ENCODE measurements at places on chromosomes 7 and 10.

DNA sequence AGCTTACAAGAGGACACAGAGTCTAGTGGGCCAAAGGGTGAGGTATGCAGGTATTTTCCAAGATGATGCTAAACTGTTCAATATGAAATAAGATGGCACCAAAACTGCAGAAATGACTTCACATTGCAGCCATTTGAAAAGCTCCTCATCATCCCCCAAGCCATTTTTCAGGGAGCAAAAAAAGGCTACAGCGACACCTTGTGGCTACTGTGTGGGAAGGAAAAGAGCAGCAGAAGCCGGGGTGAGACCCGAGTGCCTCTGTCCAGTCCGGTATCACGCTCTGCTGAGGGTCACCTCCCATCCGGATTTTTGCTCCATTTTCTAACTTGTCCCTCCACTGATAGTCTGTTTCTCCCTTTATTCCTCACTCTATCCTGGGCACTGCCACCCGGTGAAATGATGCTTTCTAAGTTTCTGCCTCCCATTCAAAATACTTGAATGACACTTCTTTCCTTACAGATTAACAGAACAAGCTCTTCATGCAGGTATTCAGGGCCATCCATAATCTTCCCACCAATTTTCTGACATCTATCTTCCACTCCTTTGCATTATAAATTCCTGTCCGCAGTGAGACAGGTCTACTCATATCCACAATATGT, 220.2 kb downstream of the DGKI start:
- DNase-seq: peak; percentile 47

DNA sequence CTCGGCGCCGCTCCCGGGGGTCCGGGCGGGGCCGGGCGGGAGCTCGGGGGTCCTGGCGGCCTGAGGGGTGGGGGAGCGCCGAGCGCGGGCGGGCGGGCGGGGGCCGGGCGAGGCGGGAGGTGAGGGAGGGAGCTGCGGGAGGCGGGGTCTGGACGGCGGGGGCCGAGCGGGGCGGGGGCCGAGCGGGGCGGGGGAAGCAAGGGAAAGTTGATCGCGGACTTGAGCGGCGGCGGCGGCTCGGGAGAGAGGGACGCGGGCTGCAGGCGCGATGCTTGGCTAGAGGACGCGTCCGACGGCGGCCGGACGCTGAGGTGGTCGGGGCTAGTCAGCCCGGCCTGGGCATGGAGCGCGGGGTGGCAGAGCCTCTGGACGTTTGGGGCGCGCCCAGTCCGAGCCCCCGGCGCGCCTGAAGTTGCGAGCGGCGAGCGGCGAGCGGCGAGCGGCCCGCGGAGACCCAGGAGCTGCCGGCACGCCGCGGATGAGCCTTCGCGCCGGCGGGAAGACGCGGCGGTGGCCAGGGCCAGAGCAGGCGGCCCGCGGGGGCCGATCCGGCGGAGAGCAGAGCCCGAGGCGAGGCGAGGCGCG, at the start of gene CDH23:
Gene CDH23, plus strand, starts transcription at position 210 of the 585 bp plus-strand sequence. CDS start 42,912 bp downstream, outside the sequence.
- no peak for DNase-seq

DNA sequence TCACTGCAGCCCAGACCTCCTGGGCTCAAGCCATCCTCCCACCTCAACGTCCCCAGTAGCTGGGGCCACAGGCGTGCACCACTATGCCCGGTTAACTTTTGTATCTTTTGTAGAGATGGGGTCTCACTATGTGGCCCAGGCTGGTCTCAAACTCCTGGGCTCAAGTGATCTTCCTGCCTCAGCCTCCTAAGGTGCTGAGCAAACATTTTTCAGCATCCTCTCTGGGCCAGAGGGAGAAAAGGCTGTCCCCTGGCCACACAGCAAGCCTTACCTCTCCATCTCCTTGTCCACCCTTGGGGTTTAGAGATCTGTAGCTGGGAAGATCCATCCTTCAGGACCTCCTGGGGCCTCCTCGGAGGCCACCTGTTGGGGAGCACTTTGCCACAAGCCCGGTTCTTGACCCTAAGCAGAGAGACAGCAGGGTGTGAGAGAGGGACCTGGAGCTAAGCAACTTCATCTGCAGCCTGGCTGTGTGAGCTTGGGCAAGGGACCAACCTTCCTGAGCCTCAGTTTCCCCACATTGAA, 85.8 kb downstream of the MYL10 start:
- DNase-seq: no peak

GRCh38 chr10:61271127-61271780, 181.9 kb downstream of the TMEM26 start:
- DNase-seq: peak; percentile 45

DNA sequence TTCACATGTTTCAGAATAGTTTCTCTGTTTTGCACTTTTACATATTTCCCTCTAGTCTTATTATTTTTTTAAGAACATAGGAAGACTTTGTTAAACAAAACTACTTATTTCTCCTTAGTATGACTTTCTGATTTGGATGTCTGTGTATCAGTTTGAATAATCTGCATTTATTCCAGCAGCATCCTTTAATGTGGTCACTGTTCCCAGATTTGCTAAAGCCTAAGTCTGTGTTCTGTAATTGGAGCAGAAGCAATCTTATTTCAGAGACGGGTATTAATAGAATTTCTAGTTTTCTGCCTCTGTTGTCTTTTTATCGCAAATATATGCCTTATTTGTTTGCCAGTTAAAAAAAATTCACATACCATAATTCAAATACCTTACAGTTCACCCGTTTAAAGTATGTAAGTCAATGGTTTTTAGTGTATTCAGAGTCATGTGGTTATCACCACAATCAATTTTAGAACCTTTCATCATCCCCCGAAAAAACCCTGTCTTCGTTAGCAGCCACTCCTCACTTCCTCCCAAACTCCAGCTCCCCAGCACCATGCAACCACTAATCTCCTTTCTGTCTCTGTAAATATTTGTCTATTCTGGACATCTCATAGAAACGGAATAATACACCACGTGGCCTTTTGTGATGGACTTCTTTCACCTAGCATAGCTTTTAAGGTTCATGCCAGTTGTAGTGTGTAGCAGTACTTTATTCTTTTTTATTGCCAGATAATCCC, 58.7 kb downstream of the INPP5F start:
- DNase-seq: no peak

- no peak for DNase-seq
Measured at GRCh38 chr10:78475437-78475836, 441.8 kb downstream of the RPS24 start.

DNA sequence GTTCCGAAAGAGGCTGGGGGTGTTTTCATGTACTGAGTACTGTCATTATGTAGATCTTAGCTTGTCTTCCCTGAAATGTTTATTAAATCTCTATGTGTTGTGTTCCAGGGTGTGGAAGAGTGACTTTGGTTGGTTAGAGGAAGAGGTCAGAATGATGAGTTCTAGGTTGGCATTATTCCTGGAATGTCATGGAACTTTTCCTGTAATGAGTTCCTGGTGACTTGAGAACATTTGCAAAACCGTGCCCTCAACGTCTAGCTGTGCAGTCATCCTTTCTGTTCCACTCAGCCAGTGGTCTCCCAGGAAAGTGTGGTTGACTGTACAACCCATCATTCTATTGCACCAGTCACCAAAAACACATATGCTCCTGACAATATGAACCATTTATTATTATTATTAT, 129.6 kb downstream of the BICC1 start:
- peak; percentile 31 for DNase-seq

GRCh38 chr7:135160098-135160857, 10.2 kb downstream of the CYREN start:
- DNase-seq: peak; percentile 38

- peak; percentile 98 for DNase-seq
Measured at GRCh38 chr7:91557789-91558404, 293.7 kb downstream of the FZD1 start.

DNA sequence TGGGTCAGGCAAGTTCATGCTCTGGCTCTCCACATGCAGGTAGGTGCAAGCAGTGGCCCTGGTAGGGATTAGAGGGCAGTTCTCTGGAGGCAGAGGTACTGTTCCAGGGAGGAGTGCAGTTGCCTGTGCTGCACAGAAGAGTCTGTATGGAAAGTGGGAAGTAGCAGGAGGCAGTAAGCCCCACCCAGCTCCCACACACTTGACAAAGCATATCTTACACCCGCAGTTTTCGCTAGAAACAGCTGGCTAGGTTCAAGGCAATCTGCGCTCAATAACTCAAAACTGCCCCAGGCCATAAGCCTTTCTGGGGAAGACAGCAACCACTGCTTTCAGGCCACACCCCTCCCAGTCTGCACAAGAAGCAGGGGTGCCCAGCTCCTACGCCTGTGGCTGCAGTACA, 33.1 kb upstream of the ARMC3 start:
- no peak for DNase-seq

DNA sequence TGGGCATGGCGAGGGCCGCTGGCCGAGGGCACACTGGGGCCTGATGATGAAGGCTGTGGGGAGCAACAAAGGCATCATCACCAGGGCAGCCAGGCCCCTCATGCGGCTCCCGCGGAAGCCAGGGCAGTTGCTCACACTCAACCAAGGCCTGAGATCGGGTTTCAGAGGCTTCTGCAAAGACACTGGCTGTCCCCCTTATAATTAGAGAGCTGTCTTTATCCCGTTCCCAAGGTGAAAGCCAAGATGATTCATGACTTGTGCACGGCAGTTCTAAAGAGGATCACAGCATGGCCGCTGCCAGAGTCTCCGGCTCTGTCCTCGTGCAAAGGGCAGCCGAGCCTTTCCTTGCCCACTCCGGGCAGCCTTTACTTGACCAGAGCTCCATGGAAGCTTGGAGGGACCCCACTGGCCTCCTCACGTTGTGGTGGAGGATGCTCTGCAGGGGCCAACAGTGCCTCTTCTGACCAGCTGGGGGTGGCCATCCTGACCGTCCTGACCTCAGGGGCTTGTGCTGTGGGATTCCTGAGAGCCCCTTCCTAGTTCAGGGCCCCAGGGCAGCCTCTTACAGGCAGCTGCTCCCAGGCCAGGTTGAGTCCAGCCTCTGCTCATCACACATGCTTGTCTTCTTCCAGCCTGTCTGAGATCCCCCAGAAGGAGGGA, 82.3 kb downstream of the PRKAG2 start:
- DNase-seq: peak; percentile 64

DNA sequence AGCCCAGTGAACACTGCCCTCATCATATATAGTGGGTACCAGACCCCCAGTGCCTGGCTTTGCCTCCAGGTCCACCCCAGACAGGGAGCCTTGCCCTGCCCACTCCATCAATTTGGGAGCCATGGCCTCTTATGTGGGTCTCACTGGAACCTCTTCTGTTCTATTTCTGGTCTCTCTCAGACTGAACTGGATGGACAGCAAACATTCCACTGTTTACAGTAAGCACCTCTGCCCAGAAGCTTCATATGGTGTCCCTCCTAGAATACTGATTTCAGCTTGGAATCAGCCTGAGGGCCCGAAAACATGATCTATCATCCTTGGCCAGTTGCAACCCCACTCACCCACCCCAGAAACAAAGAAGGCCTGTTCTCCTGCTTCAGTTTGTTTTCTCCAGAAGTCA, 81.0 kb upstream of the SLF2 start:
- no peak for DNase-seq

GRCh38 chr7:106121189-106121810, 9.2 kb upstream of the SYPL1 start:
- no peak for DNase-seq

GRCh38 chr10:70779511-70780369, 5.4 kb downstream of the TBATA start:
- no peak for DNase-seq

- no peak for DNase-seq
Measured at GRCh38 chr7:148963583-148964482, 64.5 kb downstream of the PDIA4 start.

DNA sequence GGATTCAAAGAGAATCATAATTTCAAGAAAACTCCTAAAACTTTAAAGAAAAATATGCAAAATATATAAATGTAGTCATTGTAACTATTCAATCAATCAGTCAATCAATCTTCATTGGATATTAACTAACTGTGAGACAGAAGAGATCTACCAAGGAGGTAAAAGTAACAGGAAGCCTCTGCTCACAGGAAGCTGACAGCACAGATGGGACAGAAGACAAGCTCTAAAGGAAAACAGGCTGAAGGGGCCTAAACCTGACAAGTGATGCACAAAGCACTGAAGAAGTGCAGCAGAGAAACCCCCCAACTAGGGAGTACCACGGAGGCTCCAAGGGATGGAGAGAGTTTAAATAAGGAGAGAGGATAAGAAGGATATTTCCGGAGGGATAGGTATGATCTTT, 173.0 kb downstream of the SKAP2 start:
- DNase-seq: no peak

GRCh38 chr10:105328503-105329133, 687.5 kb downstream of the SORCS3 start:
- no peak for DNase-seq

- DNase-seq: peak; percentile 47
Measured at GRCh38 chr7:43108255-43109011, 4.0 kb upstream of the HECW1 start.

GRCh38 chr7:155762655-155763054, 49.6 kb downstream of the SHH start:
- DNase-seq: no peak

GRCh38 chr7:130008941-130009847, 42.0 kb downstream of the ZC3HC1 start:
- DNase-seq: peak; percentile 90

- DNase-seq: no peak
Measured at GRCh38 chr7:28291559-28291958, 111.0 kb upstream of the JAZF1 start.

GRCh38 chr7:77438131-77438530, 22.0 kb upstream of the GSAP start:
- no peak for DNase-seq

DNA sequence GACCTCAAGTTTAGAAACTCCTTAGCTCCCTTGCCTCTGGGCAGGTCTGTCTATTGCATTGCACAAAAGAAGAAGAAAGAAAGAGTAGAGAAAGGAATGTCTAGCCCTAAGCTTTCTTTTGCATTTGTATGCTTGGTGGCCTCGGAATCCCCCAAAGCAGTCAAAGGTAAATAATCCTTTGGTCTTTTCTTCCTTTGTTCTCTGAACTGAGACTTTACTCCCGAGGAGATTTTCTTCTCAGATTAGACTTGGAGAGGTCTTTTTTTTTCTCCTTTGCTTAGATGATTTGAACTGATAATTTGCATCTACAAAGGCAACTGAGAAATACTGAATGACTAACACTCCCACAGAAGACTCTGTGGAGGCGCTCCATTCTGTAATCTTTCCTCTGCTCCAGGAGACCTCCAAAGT, 93.2 kb downstream of the AKR1D1 start:
- no peak for DNase-seq

GRCh38 chr7:24419511-24419910, 135.5 kb downstream of the NPY start:
- no peak for DNase-seq

GRCh38 chr7:34061149-34061548, 155.8 kb downstream of the BMPER start:
- DNase-seq: peak; percentile 61

GRCh38 chr7:46450886-46451285, 529.8 kb upstream of the IGFBP3 start:
- DNase-seq: no peak

DNA sequence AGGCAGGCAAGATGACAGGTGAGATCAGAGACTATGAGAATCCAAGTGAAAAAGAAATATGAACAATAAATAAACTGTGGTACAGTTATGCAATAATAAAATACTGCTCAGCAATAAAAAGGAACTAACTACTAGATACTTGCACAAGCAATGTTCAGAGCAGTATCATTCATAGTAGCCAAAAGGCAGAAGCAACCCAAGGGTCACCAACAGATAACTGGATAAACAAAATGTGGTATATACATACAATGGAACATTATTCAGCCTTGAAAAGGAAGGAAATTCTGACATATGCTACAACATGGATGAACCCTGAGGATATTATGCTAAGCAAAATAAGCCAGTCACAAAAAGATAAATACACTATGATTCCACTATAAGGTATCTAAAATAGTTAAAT, 76.9 kb upstream of the KCNIP2 start:
- DNase-seq: no peak

Measured in HT1080 (cell line).